ENCODE measurements at places on chromosomes 11 and 22. TPM values are rescaled to one million over a fixed set of nuclear protein-coding genes. Genes with fewer than 3 reads are reported as not detected.

Gene MS4A15
- not detected for total RNA-seq

DNA sequence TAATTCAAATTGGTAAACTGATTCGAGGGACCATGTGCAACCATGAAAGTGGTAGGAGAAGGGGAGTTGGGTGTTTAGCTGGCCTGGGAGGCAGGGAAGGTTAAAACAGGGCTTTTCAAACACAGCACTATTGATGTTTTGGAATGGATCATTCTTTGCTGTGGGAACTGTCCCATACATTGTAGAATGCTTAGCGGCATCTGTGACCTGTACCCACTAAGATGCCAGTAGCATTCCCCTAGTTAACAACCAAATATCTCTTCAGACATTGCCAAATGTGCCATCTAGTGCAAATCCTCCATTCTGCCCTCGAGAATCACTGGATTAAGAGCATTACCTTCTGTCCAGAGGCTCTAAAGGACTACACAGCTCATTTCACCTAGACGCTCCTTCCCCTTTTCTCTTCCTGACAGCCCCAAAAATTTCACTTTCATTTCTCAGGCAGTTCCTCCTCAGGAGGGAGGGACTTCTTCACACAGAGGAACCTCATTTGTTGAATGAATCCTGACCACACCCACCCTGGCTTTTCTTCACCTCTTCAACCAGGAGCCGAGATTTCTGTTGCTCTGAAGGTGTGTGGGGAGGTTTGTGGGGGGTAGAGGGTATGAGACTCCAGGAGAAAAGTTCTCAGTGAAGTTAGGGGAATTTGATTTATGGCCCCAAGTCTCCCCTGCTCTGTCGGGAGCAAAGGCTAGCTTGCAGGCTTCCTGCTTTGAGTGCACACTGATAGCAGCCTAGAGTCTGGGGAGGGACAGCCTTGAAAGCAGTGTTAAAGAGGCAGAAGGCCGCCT lies at the start of gene TRIM34:
TRIM34 (plus strand) TSS at position 513 of the 791 bp plus-strand sequence. CDS start 7,331 bp downstream, outside the sequence.
- no peak for DNase-seq

- no peak for DNase-seq
These were observed 892.6 kb downstream of the TBC1D22A start for GRCh38 chr22:47654922-47655491.

DNA sequence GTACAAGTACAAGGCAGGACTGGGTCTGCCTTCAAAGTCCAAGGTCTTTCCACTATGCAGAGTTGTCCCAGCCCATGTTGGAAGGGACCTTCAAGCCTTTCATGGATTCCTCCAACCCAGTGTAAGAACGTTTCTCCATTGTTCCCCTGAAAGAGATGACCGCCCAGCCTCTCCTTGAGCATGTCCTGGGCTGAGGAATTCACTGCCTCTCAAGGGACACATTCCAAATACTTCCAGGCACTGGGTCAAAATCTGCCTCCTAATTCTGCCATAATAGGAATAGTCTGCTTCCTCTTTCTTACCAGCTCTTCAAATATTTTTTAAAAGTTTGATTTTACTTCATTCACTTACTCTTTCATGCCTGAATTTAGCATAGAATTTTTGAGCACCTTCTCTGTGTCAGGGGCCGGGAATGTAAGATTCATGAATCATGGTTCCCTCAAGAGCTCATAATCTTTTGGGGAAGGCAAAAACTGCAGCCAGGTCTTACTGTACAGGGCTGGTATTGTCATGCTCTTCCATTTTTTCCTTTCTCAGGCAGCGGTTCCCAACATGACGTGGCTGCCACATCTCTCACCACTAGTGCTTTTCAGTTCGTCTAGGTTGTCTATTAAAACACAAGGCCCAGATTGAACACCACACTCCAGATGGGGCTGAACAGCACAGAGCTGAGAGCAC lies 143.3 kb upstream of the TBCEL start:
- DNase-seq = no peak

- no peak for DNase-seq
These were observed 1.8 kb upstream of the MUC2 start for GRCh38 chr11:1072821-1073231.

GRCh38 chr22:49942565-49943404 lies 17.8 kb upstream of the PIM3 start:
- DNase-seq = no peak

DNA sequence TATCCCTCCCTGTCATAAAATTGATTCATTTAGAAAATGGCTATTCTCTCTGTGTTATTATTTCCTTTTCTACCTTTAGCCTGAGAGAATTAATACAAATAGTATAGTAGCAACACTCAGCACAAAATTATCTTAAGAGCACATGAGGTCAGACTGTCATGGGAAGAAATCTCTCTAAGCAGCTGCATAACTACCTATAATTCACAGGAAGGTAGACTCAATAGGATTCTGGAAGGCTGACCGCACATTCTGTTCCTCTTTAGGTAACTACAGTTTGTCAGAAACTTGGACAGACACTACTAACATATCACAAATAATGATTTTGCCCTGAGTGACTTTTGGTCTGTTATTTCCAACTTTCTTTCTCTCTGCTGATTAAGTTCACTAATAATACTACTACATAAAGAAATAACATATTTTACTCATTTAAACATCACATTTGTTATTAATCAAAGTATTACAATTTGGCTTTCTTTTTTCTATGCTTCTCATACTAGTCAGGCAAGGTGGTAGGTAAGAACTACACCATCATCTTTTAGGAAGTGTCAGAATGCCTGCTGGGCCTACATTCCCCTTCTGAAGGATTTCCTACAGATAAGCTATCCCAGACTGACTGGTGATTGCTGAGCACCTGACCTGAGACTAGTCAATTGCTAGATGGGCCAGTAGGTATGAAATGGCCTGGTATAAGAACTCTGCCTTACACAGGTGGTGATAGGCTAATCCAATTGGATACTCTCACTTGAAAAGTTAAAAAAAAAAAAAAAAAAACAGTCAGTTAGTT lies 325.1 kb downstream of the DLG2 start:
- no peak for DNase-seq

GRCh38 chr11:118928870-118929500 lies 3.3 kb upstream of the BCL9L start:
- no peak for DNase-seq

DNA sequence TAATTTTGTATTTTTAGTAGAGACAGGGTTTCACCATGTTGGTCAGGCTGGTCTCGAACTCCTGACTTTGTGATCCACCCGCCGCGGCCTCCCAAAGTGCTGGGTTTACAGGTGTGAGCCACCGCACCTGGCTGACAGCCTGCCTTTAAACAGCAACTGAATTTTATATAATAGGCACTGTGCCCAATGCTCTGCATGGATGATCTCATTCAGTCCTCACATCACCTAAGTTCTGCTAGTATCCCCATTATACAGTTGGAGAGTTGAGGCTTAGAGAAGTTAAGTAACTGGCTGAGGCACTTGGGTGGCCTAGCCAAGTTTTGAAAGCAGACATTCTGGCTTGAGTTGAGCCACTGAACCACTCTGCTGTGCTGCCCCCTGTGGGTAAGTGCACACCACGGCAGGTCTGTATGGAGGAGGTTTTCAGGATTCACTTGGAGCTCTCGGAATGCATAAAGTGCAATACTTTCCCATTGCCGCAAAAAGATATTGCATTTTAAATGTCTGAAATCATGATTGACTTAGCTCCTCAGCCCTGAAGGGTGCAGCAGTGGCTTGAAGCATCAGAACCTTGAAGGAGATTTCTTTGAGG lies 112.4 kb downstream of the LDLRAD3 start:
- no peak for DNase-seq

- no peak for DNase-seq
These were observed 5.6 kb downstream of the FBXO7 start for GRCh38 chr22:32480238-32480637.

Gene CCDC188
- 1.8 TPM for total RNA-seq

DNA sequence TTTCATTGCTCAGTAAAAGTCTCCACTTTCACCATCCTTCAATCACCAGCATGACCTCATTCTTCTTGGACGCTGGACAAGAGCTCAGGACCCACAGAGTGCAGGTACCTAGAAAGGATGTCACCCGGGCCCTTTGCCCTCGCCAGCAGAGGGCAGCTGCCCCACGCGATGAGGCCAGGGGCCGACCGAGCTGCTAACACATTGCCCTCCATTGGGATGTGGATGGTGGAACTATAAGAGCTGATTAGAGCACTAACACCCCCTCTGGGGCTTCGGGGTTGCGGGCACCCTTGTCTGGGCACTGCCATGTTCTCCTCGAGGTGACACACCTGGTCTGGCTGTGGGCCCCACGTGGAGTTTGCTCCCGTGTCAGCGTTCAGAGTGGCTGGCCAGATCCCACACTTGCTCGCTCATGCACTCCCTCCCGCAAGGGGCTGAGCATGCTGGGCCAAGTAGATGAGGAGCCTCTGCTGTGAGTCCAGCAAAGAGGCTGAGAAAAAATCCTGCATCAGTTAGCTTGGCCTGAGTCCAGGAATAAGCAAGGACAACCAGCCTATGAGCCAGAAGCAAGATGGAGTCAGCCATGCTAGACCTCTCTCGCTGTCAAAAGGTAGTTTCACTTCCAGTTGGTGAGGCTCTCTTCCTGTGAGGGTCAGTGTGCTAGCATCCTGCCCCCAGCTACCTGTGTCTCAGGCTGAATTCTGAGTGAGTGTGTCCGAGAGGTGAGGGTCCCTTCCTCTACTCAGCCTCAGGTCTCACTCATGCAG lies 9.8 kb downstream of the KRTAP5-6 start:
- no peak for DNase-seq

Gene HEPHL1
- total RNA-seq = not detected

Gene CCDC15
- total RNA-seq = 2.4 TPM

- no peak for DNase-seq
These were observed 382.2 kb upstream of the CADM1 start for GRCh38 chr11:115886422-115886733.

DNA sequence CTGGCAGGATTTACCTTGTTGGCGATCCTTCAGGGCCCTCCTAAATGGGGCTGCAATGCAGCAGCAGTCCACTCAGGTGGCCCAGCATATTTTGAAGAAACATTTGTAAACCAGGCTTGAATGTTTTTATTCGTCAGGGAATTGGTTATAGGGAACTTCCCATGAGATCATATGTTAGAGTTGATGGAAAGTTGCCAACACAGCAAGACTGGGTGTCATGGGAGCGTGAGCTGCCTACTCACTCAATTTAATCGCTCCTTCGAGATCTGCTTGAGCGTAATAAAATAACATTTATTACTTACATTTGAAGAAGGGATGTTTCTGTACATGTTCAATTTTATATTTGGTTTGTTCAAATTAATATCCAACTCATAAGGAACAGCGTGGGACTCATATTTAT lies 19.4 kb downstream of the OR2AT4 start:
- no peak for DNase-seq

DNA sequence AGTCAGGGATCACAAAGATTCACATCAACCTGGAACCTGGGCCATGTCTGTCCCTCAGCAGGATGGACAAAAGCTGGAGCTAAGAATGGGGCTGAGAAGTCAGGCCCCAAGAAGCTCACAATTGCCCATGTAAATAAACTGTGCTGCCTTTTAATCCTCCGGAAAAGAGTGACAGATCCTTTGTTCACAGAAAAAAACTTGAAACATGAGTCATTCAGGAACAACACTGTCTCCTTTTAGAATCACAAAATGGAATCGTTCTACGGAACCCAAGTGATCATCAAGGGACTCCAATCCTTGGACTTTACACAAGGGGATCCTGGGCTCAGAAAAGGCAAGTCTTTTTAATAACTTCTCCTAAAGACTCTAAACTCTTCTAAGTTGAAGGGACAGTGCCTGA lies 36.1 kb downstream of the RELT start:
- DNase-seq = no peak
